B cell (primary cell): ENCODE measurements at places on chromosomes 4 and X. TPM values are rescaled to one million over a fixed set of nuclear protein-coding genes. Genes with fewer than 3 reads are reported as not detected.
A peak's percentile ranks its signal among the peaks of the same experiment; 100 is the strongest.

DNA sequence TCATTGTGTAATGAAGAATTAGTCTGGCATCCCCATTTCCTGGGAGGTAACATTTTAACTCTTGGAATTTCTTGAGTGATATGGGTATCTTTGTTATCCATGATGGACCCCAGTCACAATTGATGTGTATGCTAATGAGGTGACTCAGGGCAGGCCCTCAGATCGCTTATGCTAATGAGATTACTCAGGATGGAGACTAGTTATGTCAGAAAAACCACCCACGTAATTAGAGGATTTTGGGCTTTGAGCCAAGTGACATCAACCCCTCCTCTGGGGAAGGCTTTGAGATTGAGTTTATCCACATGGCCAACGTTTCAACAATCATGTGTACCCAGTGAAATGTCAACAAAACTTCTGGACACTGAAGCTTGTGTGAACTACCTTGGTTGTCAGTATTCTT lies 772.7 kb downstream of the STPG2 start:
- no peak overlapping the region for H3K27ac ChIP-seq
- H3K36me3 ChIP-seq: no peaks in the 10 kb centered on the region
- no peak for DNase-seq
- H3K27me3 ChIP-seq: no peaks in the 10 kb centered on the region

DNA sequence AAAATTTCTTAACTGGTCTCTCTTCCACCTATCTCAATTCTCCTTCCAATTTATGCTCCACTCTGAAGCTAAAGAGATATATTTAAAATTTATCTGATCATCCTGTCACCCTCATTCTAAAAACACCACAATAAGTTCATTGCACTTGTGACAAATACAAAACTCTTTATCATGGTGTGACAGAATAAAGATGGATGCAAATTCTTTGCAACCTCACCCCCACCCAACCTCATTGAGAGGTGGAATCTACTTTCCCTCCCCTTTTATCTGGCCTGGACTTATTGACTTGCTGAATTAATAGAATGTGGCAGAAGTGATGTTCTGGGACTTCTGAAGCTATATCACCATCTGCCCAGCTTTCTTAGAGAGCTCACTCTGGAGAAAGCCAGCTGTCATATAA lies 46.5 kb downstream of the IDS start:
- H3K27ac ChIP-seq: no peak overlapping the region
- no peaks in the 10 kb centered on the region for H3K36me3 ChIP-seq
- no peak overlapping the region for H3K4me3 ChIP-seq

DNA sequence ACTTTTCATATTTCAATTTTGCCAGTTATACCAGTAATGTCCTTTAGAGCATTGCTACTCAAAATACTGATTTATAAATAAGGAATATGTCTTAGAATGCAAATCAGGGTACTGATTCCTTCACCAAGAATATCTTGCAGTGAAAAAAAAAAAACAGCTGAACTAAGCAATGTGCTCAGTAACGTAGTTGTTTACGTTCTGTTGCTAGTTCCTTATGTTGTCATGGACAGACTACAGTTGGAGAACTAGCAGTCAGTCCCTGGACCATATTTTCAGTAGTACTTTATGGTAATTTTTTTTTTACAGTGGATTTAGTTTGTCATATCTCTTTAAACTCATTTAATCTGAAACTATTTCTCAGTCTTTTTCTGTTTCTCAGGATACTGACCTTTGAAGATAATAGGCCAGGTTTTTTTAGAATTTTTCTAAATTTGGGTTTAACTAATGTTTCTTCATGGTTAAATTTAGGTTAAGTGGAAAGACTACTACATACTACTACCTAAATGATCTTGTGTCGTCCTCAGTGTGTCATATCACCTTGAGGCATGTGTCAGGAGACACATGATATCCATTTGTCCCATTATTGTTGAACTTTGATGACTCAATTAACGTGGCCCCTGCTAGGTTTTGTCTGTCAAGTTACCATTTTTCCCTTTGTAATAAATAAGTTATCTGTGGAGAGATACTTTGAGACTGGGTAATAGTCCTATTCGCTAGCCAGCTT lies 21.0 kb downstream of the SMARCAD1 start:
- no peak overlapping the region for H3K27ac ChIP-seq
- H3K36me3 ChIP-seq: peaks cover 8% of the 10 kb centered on the region
- H3K4me3 ChIP-seq: no peak overlapping the region
- H3K27me3 ChIP-seq: no peaks in the 10 kb centered on the region
- no peak for DNase-seq

DNA sequence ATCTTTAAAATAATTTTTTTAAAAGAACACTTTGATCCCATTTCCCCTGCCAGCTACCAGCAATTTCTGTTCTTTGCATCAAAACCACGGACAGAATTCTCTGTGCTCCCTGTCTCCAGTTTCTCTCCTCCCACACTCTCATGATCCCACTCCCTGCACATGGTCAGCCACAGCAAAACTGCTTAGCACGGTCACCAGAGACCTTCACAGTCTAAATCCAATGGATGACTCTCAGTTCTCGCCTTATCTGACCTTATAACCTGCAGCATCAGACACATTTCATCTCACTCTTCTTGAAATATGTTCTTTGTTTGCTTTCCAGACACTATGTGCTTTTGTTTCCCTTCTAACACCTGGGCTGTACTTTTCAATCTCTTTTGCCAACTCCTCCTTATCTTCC lies 131.5 kb downstream of the NR3C2 start:
- no peaks in the 10 kb centered on the region for H3K27me3 ChIP-seq
- no peak overlapping the region for H3K4me3 ChIP-seq
- no peaks in the 10 kb centered on the region for H3K4me1 ChIP-seq
- H3K36me3 ChIP-seq: no peaks in the 10 kb centered on the region

GRCh38 chrX:111467896-111468295 lies 43.5 kb upstream of the SERTM2 start:
- no peak for DNase-seq
- no peak overlapping the region for H3K27ac ChIP-seq
- H3K27me3 ChIP-seq: no peaks in the 10 kb centered on the region
- H3K4me3 ChIP-seq: no peak overlapping the region

Gene TMSB15C
- 1.1 and 1.4 TPM in 2 replicates for polyA plus RNA-seq

Gene BEND4
- 4.3 and 7.2 TPM in 2 replicates for polyA plus RNA-seq

Gene NAA15
- polyA plus RNA-seq: 9.2 and 10.0 TPM in 2 replicates

- H3K36me3 ChIP-seq: no peaks in the 10 kb centered on the region
- no peaks in the 10 kb centered on the region for H3K27me3 ChIP-seq
- H3K27ac ChIP-seq: no peak overlapping the region
- DNase-seq: no peak
- H3K4me3 ChIP-seq: no peak overlapping the region
Observed at GRCh38 chr4:75834095-75834771, 68.0 kb downstream of the PPEF2 start.

DNA sequence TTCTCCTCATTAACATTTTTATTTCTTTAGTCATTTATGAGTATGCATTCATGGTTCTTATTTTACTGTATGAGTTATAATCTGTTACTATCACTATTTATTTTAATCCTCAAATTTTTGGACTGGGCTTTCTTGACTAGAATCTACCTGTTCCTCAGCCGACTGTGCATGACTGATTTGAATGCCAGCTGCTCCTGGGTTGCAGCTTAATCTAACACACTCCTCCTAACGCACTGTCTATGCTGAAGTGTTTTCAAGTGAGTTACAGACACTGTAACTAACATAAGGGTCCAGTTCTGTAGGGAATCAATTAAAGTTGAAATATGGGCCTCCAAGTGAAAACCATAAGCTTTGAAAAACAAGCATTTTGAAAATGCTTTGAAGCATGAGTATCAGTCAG lies 137.4 kb upstream of the ARSJ start:
- H3K4me1 ChIP-seq: no peaks in the 10 kb centered on the region
- H3K27me3 ChIP-seq: no peaks in the 10 kb centered on the region
- no peak for DNase-seq
- H3K36me3 ChIP-seq: no peaks in the 10 kb centered on the region

DNA sequence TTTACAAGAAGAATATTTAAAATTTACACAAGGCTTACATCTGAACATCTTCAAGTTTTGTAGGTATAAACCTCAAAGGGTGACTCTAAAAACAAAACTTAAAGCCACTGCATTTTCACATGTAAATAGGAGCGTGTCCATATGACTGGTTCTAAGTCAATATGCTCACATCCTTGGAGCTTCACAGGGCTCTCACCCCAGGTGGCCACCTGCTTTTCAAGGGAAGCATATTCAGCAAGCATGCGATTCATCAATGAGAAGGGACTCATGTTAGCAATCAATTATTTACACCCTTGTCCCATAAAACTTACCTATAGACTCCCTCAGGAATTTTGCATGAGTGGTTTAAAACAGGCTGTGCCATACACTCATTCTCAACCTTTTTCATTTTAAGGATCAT lies 17.8 kb upstream of the KLHL34 start:
- H3K4me1 ChIP-seq: no peaks in the 10 kb centered on the region
- H3K27ac ChIP-seq: no peak overlapping the region
- DNase-seq: no peak

DNA sequence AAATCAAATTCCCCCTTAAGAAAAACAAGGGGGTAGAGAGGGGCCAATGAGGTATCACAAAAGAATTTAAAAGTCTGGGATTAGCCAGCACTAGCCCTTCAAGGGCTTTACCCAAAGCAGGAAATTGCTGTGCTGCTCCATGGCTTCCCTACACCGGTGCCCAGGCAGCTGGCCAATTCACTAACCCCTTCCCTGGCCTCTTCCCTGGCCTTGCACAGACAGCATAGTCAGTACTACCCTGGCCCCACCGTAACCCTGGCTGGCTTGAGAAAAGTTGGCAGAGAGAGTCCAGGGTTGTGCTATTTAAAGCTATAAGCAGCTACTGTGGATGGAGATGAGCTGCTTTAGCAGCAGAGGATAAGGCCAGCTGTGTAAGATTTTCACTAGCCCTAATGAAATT lies 43.1 kb downstream of the ADAMTS3 start:
- no peak overlapping the region for H3K4me3 ChIP-seq
- no peaks in the 10 kb centered on the region for H3K4me1 ChIP-seq
- H3K27me3 ChIP-seq: no peaks in the 10 kb centered on the region
- no peak overlapping the region for H3K27ac ChIP-seq

DNA sequence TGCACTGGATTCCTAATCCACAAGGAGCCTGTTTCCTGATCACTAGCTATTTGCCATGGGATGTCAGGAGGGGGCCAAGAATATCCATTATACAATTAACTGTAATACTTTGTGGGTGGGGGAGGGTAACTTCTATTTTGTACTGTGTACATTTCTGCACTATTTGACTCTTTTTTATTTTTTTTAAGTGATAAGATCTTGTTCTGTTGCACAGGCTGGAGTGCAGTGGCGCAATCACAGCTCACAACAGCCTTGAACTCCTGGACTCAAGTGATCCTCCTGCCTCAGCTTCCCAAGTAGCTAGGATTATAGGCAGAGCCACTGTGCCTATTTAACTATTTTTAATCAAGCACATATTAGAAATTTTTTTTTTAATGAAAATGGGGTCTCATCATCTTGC lies 134.1 kb downstream of the ELOVL6 start:
- DNase-seq: no peak

GRCh38 chr4:183658362-183659028 lies 490 bp downstream of the RWDD4 start:
- DNase-seq: peak; percentile 68
- peaks cover 17% of the 10 kb centered on the region for H3K4me1 ChIP-seq
- peak overlapping the region; percentile 90 for H3K27ac ChIP-seq
- peaks cover 6% of the 10 kb centered on the region for H3K36me3 ChIP-seq
- H3K4me3 ChIP-seq: peak overlapping the region; percentile 68

Gene FRAS1
- polyA plus RNA-seq: 0.03 and 0.07 TPM in 2 replicates

DNA sequence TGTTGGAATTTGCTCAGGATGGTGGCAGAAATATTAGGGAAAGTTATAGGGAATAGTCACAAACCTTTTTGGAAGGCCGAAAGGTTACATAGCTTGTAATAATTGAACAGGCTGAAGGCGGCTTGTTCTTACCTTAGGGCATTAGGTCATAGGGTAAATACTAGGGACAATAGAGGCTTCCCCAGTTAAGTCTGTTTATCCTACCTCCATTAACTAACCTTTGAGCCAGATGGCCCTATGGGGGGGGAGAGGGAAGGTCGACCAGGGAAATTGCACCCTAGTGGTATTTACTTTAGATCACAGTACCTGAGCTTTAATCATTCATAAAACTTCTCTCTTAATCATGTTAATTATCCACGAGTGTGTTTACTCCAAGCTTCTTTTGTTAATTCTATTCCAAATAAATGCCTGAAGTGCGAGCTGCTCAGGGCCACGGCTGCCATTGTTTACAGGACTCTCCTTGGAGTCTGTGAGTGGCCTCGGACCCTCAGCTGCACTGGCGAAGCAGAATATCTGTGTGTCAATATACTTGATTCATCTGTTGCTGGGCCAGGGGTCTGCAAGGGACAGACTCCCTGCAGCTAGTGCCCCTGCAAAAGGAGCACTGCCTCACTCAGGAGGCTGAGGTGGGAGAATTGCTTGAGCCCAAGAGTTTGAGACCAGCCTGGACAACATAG lies 22.9 kb downstream of the PAGE2 start:
- H3K36me3 ChIP-seq: no peaks in the 10 kb centered on the region
- no peak overlapping the region for H3K27ac ChIP-seq
- H3K4me3 ChIP-seq: no peak overlapping the region
- H3K27me3 ChIP-seq: no peaks in the 10 kb centered on the region

DNA sequence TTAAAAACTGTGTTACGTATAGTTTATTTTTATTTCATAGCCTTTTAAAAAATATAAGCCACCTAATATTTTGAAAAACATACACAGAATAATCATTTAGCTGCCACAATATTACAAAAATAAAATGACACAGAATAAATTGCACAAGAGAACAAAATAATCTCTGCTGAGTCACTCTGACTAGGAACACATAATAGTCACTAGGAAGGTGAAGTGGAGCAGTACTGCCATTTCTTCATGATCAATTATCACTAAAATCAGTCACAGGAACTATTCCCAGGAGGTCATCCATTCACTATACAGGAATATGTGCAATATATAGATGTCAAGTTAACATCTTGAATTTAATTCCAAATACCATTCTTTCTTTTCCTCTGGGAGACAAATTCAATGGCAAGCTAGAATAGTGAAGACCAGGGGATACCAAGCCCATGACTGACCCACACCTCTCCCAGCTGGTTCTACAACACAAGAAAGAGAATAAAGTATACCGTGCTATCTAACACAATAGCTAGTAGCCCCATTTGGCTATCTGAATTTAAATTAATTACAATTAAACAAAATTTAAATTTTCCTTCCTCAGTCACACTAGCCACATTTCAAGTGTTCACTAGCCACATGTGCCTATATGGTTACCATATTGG lies 5.9 kb downstream of the SMIM43 start:
- no peak overlapping the region for H3K27ac ChIP-seq
- H3K27me3 ChIP-seq: peaks cover 8% of the 10 kb centered on the region
- no peaks in the 10 kb centered on the region for H3K36me3 ChIP-seq
- no peak for DNase-seq
- H3K4me1 ChIP-seq: no peaks in the 10 kb centered on the region

DNA sequence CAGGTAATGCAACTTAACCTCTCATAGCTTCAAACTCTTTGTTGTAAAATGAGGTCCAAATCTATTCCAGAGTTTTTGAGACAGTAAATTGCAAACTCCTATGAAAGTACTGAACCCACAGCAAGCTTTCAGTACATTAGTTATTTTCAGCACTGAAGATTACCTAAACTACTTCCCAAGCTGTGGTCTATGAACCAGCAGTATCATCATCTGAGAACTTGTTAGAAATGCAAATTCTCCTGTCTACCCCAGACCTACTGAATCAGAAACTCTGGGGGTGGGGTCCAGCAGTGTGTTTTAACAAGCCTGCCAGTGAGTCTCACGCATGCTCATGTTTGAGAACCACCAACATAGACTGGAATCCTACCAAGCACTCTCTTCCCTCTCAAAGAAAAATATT lies 5.7 kb upstream of the CASP6 start:
- H3K27ac ChIP-seq: no peak overlapping the region
- no peaks in the 10 kb centered on the region for H3K27me3 ChIP-seq
- no peak overlapping the region for H3K4me3 ChIP-seq
- H3K36me3 ChIP-seq: peaks cover 7% of the 10 kb centered on the region
- H3K4me1 ChIP-seq: peaks cover 2% of the 10 kb centered on the region
